ENCODE measurements at places on chromosomes 6 and 20.

DNA sequence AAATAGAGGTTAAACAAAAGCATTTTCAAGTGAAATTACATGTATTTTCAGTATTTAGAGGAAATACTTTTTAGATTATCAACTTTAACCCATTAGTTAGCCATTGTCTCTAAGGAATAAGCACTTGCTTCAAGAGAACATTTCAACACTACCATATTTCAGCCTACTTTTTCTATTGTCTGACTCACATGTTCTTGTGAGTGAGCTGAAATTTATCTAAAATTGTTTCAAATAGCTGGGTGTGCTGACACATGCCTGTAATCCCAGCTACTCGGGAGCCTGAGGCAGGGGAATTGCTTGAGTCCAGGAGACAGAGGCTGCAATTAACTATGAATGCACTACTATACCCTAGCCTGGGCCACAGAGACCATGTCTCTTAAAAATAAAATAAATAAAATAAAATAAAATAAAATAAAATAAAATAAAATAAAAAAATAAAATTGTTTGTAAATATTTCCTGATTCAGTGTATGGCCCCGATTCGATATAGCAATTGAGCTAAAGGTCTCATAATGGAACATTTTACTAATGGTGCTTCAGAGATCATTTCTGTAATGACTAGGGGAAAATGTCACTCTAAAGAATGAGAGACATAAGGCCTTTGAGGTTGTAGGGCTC is 324.6 kb upstream of the PLCB4 start:
- no peak for DNase-seq

- DNase-seq = peak; percentile 42
Observed at GRCh38 chr6:35534407-35535170, 21.9 kb upstream of the TULP1 start.

DNA sequence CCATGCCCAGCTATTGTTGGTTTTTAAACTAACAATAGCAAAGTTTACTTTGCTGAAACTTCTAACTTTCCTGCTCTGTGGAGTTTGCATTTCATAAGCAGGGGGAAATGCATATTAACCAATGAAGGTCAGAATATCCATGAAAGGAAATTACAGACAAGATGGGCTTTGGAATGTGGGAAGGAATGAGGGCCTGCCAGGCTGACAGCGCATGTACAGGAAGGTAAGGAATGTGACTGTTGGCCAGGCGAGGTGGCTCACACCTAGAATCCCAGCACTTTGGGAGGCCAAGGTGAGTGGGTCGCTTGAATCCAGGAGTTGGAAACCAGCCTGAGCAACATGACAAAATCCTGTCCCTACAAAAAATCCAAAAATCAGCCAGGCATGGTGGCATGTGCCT is 49.6 kb downstream of the CDK5RAP1 start:
- DNase-seq = no peak

DNA sequence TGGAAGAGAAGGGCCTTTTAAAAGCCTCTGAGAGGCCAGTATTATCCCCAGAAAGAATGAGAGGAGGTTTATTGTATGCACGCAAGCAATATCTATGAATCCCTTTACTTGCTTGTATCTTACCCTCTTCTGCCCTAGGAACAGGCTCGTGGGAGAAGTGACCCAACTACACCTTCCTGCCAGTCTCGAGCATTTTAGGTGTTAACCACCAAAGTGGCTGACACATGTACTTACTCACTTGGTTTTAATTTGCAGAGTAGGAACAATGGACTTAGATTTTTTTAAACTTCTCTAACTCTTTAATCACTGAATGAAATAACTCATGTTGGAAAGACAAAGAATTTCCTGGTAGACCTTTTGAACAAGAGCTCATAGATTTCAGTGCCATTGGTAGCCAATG is 296.9 kb downstream of the PLCB1 start:
- no peak for DNase-seq

- no peak for DNase-seq
Observed at GRCh38 chr6:79372757-79373156, 138.3 kb upstream of the HMGN3 start.

DNA sequence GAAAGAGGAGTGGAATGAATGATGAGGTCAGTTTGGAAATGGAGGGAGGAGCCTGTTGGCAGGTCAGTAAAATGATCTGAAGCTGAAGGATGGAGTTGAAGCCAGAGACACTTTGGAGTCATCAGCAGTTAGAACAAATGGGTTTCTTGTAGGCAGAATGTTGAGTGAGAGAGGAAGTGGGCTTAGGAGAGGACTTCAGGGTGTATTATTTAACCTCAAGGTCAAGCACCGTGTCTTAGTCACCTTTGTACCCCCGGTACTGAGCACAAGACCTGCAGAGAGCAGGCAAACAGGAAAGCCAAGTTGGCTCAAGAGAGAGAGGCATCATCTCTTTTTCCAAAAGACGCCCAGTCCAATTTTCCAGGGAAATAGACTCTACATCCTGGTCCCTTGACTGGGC is 23.3 kb downstream of the C20orf173 start:
- no peak for DNase-seq

DNA sequence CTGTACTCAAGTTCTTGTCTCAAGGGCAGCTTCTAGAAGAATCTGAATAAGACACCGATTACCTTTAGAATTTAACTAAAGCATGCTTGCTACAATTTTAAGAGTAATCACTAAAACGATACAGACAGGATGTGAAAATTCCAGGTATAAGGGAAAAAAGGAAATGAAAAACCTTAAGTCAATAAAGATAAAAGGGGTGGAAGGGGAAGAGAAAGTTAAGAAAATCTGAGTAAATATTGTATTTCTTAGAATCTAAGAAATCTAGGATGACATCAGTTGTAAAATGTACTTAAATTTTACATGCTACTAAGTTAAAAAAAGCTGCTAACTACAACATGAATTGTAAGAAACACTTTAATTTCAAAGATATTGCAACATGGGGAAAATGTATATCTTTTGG is 30.3 kb upstream of the MOCS1 start:
- no peak for DNase-seq

All from femur (tissue), 1 donor.